ENCODE measurements at places on chromosomes 12 and 14. TPM values are rescaled to one million over a fixed set of nuclear protein-coding genes. Genes with fewer than 3 reads are reported as not detected.

Gene SERPINA4
- 39.1 TPM for total RNA-seq

Gene PLD4
- not detected for total RNA-seq

Gene FAM181A
- 1.1 TPM for total RNA-seq

Gene APOF
- 3.3 TPM for total RNA-seq

Gene RPL10L
- not detected for total RNA-seq

GRCh38 chr12:66164349-66164821 lies 5.4 kb downstream of the TMBIM4 start:
- H3K4me1 ChIP-seq, result peaks cover 27% of the 10 kb centered on the region
- H3K27me3 ChIP-seq, result no peaks in the 10 kb centered on the region
- no peak overlapping the region for H3K27ac ChIP-seq
- no peaks in the 10 kb centered on the region for H3K36me3 ChIP-seq
- DNase-seq, result no peak

Gene ASCL1
- not detected for total RNA-seq

DNA sequence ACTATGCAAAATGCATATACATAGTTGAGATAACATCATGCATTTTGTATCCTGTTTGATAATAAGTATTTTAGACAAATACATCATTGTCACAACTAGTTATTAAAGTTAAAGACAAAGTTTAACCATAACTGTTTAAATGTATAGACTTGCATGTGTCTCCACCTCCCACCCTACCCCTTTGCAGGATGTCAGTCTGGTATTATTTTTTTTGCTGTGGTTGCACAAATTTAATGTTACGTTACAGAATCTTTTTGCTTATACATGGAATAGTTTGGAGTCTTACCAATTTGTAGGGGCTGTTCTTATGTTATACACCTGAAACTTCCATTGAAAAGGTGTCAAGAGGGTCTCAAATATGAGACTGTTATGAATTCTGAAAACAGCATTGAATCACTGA lies 5.6 kb downstream of the CHST11 start:
- H3K4me1 ChIP-seq, result no peaks in the 10 kb centered on the region
- no peak overlapping the region for H3K27ac ChIP-seq
- H3K27me3 ChIP-seq, result peaks cover 6% of the 10 kb centered on the region
- no peak for DNase-seq

GRCh38 chr12:25734529-25735180 lies 181.6 kb upstream of the LMNTD1 start:
- H3K36me3 ChIP-seq, result no peaks in the 10 kb centered on the region
- H3K27me3 ChIP-seq, result no peaks in the 10 kb centered on the region
- H3K4me3 ChIP-seq, result no peak overlapping the region
- H3K27ac ChIP-seq, result no peak overlapping the region
